K562 (cell line): ENCODE measurements at places on chromosomes 5 and 9. TPM values are rescaled to one million over a fixed set of nuclear protein-coding genes. Genes with fewer than 3 reads are reported as not detected.

- no peaks in the 10 kb centered on the region for H3K27me3 ChIP-seq
- H3K36me3 ChIP-seq: no peaks in the 10 kb centered on the region
- H3K4me1 ChIP-seq: no peaks in the 10 kb centered on the region
- DNase-seq: no peak
Measured at GRCh38 chr5:143659599-143660238, 152.2 kb upstream of the HMHB1 start.

GRCh38 chr5:156128026-156128425 lies 198.9 kb upstream of the SGCD start:
- no peak overlapping the region for H3K27ac ChIP-seq
- DNase-seq: no peak
- H3K36me3 ChIP-seq: no peaks in the 10 kb centered on the region
- H3K27me3 ChIP-seq: no peaks in the 10 kb centered on the region

DNA sequence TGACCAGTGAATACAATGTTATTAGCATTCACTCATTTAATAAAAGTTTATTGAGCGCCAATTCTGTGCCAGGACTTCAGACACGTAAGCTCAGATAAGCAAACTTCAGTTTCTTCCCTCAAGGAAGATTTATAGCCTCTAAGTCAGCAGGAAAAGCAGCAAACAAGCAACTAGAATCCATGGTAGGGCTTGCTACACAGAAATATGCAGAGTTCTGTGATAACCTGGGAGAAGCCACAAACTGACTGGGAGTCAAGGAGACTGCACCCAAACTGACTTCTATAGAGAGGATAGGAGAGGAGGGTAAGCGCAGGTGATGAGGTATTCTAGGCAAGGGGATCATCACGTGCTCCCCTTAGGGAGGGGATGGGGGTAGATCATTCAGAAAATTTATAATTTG lies 1.4 kb upstream of the OGN start:
- H3K4me1 ChIP-seq: no peaks in the 10 kb centered on the region; the same call in 1 of the 2 replicates
- no peaks in the 10 kb centered on the region for H3K36me3 ChIP-seq
- no peak overlapping the region for H3K4me3 ChIP-seq
- no peak overlapping the region for H3K27ac ChIP-seq
- no peaks in the 10 kb centered on the region for H3K27me3 ChIP-seq

- no peak for DNase-seq
- H3K4me3 ChIP-seq: no peak overlapping the region
- H3K27ac ChIP-seq: no peak overlapping the region
- H3K27me3 ChIP-seq: peaks cover 19% of the 10 kb centered on the region
- H3K36me3 ChIP-seq: no peaks in the 10 kb centered on the region
Measured at GRCh38 chr5:74660140-74660539, 19.6 kb upstream of the ENC1 start.

DNA sequence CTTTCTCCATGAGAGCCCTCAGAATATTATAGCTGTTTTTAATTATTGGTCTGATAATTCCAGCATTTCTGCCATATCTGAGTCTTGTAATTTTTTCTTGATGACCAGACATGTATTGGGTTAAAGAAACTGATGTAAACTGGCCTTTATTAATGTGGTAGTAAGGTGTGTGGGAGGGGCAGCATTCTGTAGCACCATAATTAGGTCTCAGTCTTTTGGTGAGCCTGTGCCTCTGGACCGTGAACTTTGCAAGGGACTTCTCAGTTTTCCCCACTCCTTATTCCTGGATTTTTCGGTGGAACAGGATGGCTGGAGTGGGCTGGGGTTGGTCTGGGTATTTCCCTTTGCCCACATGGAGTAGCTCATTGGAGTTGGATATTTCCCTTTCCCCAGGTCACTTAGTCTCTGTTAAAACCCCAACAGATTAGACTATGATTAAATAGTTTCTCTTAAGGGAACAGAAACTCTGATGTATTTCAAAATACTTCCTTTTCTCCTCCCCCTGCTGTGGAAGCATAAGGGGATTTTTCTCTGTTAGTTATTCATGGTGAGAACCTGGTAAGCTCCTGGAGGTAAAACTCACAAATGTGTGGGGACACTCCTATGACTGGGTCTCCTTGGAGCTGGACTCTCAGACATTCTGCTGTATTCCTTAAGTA lies 52.4 kb downstream of the FSD1L start:
- no peak for DNase-seq
- no peaks in the 10 kb centered on the region for H3K36me3 ChIP-seq
- no peak overlapping the region for H3K4me3 ChIP-seq
- no peak overlapping the region for H3K27ac ChIP-seq
- H3K4me1 ChIP-seq: no peaks in the 10 kb centered on the region; the same call in 2 of the 3 replicates

- H3K27me3 ChIP-seq: no peaks in the 10 kb centered on the region
- no peak for DNase-seq
- no peak overlapping the region for H3K4me3 ChIP-seq
Measured at GRCh38 chr9:72589667-72590521, 68.5 kb downstream of the TMC1 start.

GRCh38 chr5:94432499-94432898 lies 185.9 kb downstream of the KIAA0825 start:
- no peak overlapping the region for H3K4me3 ChIP-seq
- no peak overlapping the region for H3K27ac ChIP-seq
- no peaks in the 10 kb centered on the region for H3K27me3 ChIP-seq
- H3K4me1 ChIP-seq: no peaks in the 10 kb centered on the region

GRCh38 chr5:152711801-152712388 lies 306.8 kb upstream of the NMUR2 start:
- H3K4me3 ChIP-seq: no peak overlapping the region
- no peak overlapping the region for H3K27ac ChIP-seq
- no peaks in the 10 kb centered on the region for H3K4me1 ChIP-seq

- no peak overlapping the region for H3K27ac ChIP-seq
- DNase-seq: no peak
- no peaks in the 10 kb centered on the region for H3K36me3 ChIP-seq
- no peaks in the 10 kb centered on the region; the same call in 1 of the 2 replicates for H3K27me3 ChIP-seq
- H3K4me1 ChIP-seq: no peaks in the 10 kb centered on the region
Measured at GRCh38 chr9:105150991-105151685, 93.3 kb upstream of the SLC44A1 start.

GRCh38 chr9:22913026-22913425 lies 466.4 kb downstream of the DMRTA1 start:
- H3K27ac ChIP-seq: no peak overlapping the region
- H3K36me3 ChIP-seq: no peaks in the 10 kb centered on the region
- no peak for DNase-seq
- no peaks in the 10 kb centered on the region for H3K4me1 ChIP-seq

DNA sequence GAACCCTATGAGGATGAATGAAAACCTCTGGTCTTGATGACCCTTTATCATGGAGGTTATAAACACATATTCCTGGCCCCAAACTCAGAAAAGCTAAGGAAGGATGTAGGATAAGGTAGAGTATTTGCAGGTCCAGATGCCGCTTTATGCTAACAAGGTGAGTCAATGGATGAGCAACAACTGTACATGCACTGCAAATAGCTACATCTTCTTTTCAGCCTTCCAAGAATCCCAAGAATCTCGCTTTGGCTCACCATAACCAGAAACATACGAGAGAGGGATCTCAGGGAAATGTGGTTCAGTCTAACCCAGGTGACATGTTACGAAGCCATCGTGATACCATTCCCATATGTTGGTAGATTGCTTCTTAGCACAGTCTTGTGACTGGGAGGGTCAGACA lies 152.3 kb upstream of the ANKH start:
- H3K27ac ChIP-seq: no peak overlapping the region
- H3K4me1 ChIP-seq: no peaks in the 10 kb centered on the region
- no peaks in the 10 kb centered on the region for H3K27me3 ChIP-seq

GRCh38 chr9:82668689-82669199 lies 394.2 kb downstream of the RASEF start:
- DNase-seq: no peak
- H3K27me3 ChIP-seq: no peaks in the 10 kb centered on the region
- H3K36me3 ChIP-seq: no peaks in the 10 kb centered on the region
- no peaks in the 10 kb centered on the region for H3K4me1 ChIP-seq
- H3K27ac ChIP-seq: no peak overlapping the region
- no peak overlapping the region for H3K4me3 ChIP-seq

DNA sequence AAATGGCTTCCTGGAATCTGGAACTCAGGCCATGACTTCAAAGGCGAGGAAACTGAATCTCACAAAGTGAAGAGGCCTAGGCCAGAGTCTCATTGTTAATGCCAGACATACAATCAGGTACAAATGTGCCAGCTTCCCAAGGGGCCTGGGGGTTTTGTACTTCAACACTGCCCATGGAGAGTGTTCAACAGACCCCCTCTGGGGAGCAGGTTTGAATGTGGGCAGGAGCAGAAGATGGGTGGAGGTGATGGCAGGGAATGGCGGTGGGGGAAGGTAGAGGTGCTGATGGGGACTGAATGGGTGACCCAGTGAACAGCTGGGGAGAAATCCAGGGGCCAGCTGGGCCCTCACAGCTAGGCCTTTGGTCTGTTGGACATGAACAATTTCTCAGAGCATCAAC lies 12.0 kb downstream of the FOXI1 start:
- H3K4me3 ChIP-seq: no peak overlapping the region
- H3K27me3 ChIP-seq: peaks cover 8% of the 10 kb centered on the region; the same call in 2 of the 3 replicates
- no peaks in the 10 kb centered on the region for H3K36me3 ChIP-seq
- no peak overlapping the region for H3K27ac ChIP-seq
- DNase-seq: no peak

- no peak overlapping the region for H3K4me3 ChIP-seq
- peaks cover 12% of the 10 kb centered on the region for H3K4me1 ChIP-seq
- peaks cover 79% of the 10 kb centered on the region for H3K27me3 ChIP-seq
- H3K27ac ChIP-seq: no peak overlapping the region
- H3K36me3 ChIP-seq: no peaks in the 10 kb centered on the region
- no peak for DNase-seq
Measured at GRCh38 chr9:133980864-133981588, 11.1 kb downstream of the VAV2 start.

GRCh38 chr5:65120371-65120967 lies 351.7 kb downstream of the CWC27 start:
- H3K27me3 ChIP-seq: no peaks in the 10 kb centered on the region
- DNase-seq: no peak
- H3K4me1 ChIP-seq: no peaks in the 10 kb centered on the region
- no peak overlapping the region for H3K27ac ChIP-seq
- H3K36me3 ChIP-seq: no peaks in the 10 kb centered on the region
- H3K4me3 ChIP-seq: no peak overlapping the region

GRCh38 chr5:169268019-169268418 lies 32.9 kb downstream of the SLIT3 start:
- H3K27me3 ChIP-seq: no peaks in the 10 kb centered on the region
- no peak for DNase-seq
- no peaks in the 10 kb centered on the region for H3K4me1 ChIP-seq

GRCh38 chr5:100479079-100479688 lies 56.0 kb upstream of the FAM174A start:
- no peak for DNase-seq
- H3K27ac ChIP-seq: no peak overlapping the region
- no peaks in the 10 kb centered on the region for H3K27me3 ChIP-seq
- no peak overlapping the region for H3K4me3 ChIP-seq

DNA sequence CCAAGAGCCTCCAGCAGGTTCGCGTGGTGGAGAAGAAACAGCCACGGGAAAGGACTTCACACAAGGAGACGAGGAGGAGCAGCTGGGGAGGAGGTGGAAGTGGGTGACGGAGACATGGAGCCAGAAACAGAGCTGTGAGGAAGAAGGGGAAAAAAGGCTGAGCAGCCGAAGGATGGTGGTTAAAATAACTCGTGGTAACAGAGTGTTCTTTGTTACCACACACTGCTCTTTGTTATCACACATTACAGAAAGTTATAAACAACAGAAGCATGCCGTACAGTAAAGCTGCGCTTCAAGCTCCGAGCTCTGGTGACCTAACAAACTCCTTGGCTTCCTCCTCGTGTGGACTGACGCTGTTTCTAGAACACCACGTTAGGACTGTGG lies 215.4 kb downstream of the GLIS3 start:
- H3K4me1 ChIP-seq: no peaks in the 10 kb centered on the region
- H3K4me3 ChIP-seq: no peak overlapping the region
- no peaks in the 10 kb centered on the region for H3K27me3 ChIP-seq
- no peak for DNase-seq
- no peak overlapping the region for H3K27ac ChIP-seq

- peaks cover 41% of the 10 kb centered on the region for H3K27me3 ChIP-seq
- no peaks in the 10 kb centered on the region for H3K36me3 ChIP-seq
- H3K4me1 ChIP-seq: no peaks in the 10 kb centered on the region
- no peak for DNase-seq
Measured at GRCh38 chr9:109455861-109456260, 42.2 kb downstream of the PTPN3 start.

DNA sequence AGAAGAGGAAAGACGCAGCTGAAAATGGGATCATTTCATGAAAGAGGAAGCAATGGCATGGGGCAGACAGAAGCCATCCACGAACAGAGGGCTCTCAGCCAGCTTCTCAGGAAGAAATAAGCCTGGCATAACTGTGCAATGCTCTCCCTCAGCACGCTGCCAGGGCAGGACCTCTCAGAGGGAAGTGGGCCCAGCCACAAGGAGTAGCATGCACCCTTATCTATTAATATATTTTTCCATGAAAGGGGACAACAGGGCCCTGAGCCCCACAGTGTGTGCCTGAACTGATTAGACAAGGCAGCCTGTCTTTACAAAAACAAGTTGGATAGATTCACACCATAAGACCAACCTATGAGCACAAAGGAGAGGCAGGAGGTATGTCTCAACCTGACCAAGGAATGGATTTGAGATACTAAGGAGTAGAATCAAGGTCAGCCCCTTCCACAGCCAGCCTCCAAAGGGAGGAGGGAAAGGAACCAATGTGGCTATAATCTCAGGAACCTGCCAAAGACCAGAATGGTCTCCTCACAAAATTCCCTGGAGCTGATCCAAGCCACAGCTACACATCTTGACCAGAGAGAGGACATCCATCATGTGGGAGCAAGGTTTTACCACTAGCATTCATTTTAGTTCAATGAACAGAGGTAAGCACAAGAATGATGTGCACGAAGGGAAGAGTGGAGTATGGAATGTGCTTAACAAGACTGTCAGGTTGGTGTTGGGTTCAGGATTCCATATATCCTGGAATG lies 154.8 kb downstream of the SIL1 start:
- no peak overlapping the region for H3K4me3 ChIP-seq
- H3K36me3 ChIP-seq: no peaks in the 10 kb centered on the region
- no peak overlapping the region for H3K27ac ChIP-seq
- no peaks in the 10 kb centered on the region for H3K27me3 ChIP-seq
- no peak for DNase-seq
- H3K4me1 ChIP-seq: peaks cover 8% of the 10 kb centered on the region; the same call in 2 of the 3 replicates

DNA sequence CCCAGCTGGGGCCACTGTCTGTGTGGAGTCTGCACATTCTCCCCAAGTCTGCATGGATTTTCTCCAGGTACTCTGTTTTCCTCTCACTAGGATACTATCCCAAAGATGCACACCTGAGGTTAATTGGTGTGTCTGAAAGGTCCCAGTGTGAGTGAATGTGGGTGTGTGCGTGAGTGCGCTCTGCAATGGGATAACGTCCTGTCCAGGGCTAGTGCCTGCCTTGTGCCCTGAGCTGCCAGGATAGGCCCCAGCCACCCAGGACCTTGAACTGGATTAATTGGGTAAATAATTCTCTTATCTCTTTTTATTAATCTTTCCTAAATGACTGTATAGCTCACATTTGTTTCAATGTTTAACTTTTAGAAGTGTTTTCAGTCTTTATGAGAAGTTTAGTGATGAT lies 11.5 kb upstream of the PANK3 start:
- no peaks in the 10 kb centered on the region for H3K36me3 ChIP-seq
- no peak for DNase-seq
- H3K27ac ChIP-seq: no peak overlapping the region
- H3K4me3 ChIP-seq: no peak overlapping the region
- peaks cover 12% of the 10 kb centered on the region; the same call in 2 of the 3 replicates for H3K27me3 ChIP-seq
- no peaks in the 10 kb centered on the region for H3K4me1 ChIP-seq

The RNF180 gene
- not detected in 2 replicates for total RNA-seq

The MZB1 gene
- 0.31 TPM in 2 replicates for total RNA-seq

The SLCO6A1 gene
- total RNA-seq: 0.11 TPM in 1 of 2 replicates, not detected in the other

The TAF11L3 gene
- total RNA-seq: not detected in 2 replicates

The IL4 gene
- total RNA-seq: not detected in 2 replicates

The LHFPL2 gene
- 6.6 TPM in 2 replicates for total RNA-seq

The C5 gene
- total RNA-seq: 0.42 and 0.56 TPM in 2 replicates

The CAVIN4 gene
- 0.18 and 0.20 TPM in 2 replicates for total RNA-seq
